Neural progenitor cell (in vitro differentiated cells): ENCODE measurements at places on chromosomes 2 and 18. TPM values are rescaled to one million over a fixed set of nuclear protein-coding genes. Genes with fewer than 3 reads are reported as not detected.

DNA sequence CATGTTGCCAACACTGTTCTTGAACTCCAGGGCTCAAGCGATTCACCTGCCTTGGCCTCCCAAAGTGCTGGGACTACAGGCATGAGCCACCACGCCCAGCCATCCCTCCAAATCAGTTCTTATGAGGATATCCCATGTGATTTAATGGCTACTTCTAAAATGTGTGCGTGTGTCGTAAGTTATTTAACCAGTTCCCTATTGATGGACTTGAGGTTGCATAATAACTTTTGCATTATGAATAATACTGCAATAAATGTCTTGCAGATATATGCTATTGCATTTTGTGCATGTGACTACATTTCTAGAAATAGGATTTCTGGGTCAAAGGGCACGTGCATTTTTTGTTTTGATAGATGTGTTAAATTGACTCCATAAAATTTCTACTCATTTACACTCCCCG lies 19.0 kb downstream of the DIPK1C start:
- H3K36me3 ChIP-seq, result no peaks in the 10 kb centered on the region
- H3K27ac ChIP-seq, result no peak overlapping the region
- no peak overlapping the region for H3K4me3 ChIP-seq
- H3K4me1 ChIP-seq, result peaks cover 5% of the 10 kb centered on the region

The LYG2 gene
- total RNA-seq, result not detected in 2 replicates

The BOLL gene
- total RNA-seq, result not detected in 2 replicates

The ZNF804A gene
- 0.06 TPM in 1 of 2 replicates, not detected in the other for total RNA-seq

GRCh38 chr2:17497718-17498117 lies 20.5 kb downstream of the RAD51AP2 start:
- H3K27me3 ChIP-seq, result no peaks in the 10 kb centered on the region
- no peak overlapping the region for H3K27ac ChIP-seq
- no peaks in the 10 kb centered on the region for H3K36me3 ChIP-seq
- DNase-seq, result no peak
- no peak overlapping the region for H3K4me3 ChIP-seq

The SULT1C2 gene
- 0.28 and 1.6 TPM in 2 replicates for total RNA-seq

GRCh38 chr2:40760071-40760666 lies 308.3 kb upstream of the SLC8A1 start:
- H3K36me3 ChIP-seq, result no peaks in the 10 kb centered on the region
- H3K4me3 ChIP-seq, result no peak overlapping the region
- H3K27me3 ChIP-seq, result no peaks in the 10 kb centered on the region
- DNase-seq, result peak; percentile 59
- no peak overlapping the region for H3K27ac ChIP-seq

DNA sequence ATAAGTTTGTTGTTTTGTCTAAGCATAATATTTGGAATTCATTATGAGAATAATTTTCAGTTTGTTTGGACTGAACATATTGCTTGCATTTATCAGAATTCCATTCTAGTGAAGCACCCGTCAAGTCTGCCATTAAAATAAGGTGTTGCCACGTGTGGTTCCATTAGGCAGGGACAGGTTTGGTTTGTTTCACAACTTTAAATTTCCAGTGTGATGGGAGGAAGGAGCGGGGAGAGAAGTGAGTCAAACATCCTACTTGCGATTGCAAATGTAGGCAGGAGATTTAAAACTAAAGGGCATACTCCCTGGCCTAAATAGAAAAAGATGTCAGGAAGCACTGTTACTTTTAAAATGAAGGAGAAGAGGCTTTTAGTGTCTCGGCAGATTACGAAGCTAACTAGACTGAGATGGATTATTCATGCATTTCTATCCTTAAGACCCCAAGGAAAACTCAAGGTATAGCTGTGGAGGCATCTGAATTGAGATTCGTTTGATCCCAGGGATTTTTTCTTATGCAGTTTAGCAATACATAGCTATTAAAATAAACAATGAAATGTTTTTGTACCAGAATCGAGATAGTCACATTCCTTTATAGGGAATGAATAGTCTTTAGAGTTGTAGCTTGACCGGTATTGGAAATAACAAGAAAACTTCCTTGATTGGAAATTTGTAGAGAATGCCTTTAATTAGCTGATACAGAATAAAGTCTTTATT lies 19.8 kb downstream of the GRHL1 start:
- H3K36me3 ChIP-seq, result no peaks in the 10 kb centered on the region
- no peaks in the 10 kb centered on the region for H3K27me3 ChIP-seq
- DNase-seq, result no peak
- H3K4me1 ChIP-seq, result peaks cover 46% of the 10 kb centered on the region
- H3K4me3 ChIP-seq, result no peak overlapping the region
- H3K27ac ChIP-seq, result peak overlapping the region; percentile 72

- no peak for DNase-seq
- H3K4me1 ChIP-seq, result no peaks in the 10 kb centered on the region
- no peak overlapping the region for H3K4me3 ChIP-seq
- no peaks in the 10 kb centered on the region for H3K36me3 ChIP-seq
Observed at GRCh38 chr2:3641181-3641580, 16.8 kb upstream of the ALLC start.

- DNase-seq, result peak; percentile 50
- no peak overlapping the region for H3K27ac ChIP-seq
- no peaks in the 10 kb centered on the region for H3K36me3 ChIP-seq
- H3K4me3 ChIP-seq, result no peak overlapping the region
Observed at GRCh38 chr2:216404010-216404618, 8.2 kb upstream of the SMARCAL1 start.

GRCh38 chr18:78240101-78240500 lies 739.5 kb upstream of the SALL3 start:
- no peaks in the 10 kb centered on the region for H3K36me3 ChIP-seq
- no peaks in the 10 kb centered on the region for H3K27me3 ChIP-seq
- DNase-seq, result peak; percentile 48
- H3K4me3 ChIP-seq, result no peak overlapping the region
- H3K4me1 ChIP-seq, result peaks cover 39% of the 10 kb centered on the region

DNA sequence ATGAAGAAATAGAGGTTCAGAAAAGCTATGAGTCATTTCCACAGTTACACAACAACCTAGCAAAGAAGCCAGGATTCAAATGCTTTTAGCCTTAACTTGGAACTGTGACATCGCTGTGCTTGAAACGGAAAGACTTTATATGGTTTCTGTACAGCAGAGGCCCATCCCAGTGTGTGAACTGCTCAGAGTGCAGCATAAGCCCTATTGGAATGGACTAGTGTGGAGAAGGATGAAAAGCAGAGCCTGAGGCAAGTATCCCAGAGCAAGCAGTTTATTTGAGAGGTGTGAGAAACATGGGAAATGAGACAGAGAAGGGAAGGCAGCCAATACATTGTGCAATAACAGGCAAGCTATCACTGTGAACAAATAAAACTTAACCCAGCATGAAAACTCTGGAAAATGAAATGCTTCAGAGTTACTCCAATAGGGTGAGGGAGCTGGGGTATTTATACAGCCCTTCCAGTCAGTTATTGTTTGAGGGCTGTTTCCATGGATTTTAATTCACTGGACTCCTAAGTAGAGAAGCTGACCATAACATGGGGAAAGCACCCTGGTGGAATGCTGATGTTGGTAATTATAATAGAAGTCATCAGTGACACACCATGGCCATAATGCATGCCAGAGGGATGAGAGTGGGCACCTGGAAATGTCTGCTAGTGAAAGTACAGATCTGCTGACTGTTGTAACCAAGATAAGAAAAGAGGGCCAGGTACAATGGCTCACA lies 254.0 kb upstream of the POU3F3 start:
- no peak overlapping the region for H3K4me3 ChIP-seq
- no peaks in the 10 kb centered on the region for H3K36me3 ChIP-seq
- no peaks in the 10 kb centered on the region for H3K27me3 ChIP-seq
- DNase-seq, result no peak

The DSC3 gene
- 1.2 and 1.8 TPM in 2 replicates for total RNA-seq

DNA sequence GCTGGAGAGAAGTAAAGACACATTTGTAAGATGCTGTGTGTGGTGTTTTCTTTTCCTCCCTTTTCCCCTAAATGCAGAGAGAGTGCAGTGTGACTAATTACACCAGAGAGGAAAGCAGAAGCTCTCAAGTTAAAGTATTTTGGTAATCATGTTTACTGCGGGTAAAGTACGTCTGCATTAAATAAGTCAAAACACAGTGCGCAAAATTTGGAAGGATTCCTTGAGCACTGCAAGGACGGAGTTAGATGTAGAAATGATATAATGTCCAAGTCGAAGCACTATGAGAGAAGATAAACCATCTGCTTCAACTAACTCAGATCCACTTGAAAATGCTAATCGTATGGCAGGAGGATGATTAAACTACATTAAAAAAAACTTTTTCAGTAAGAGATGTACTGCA lies 766.5 kb downstream of the RNF144A start:
- no peak for DNase-seq
- H3K27ac ChIP-seq, result no peak overlapping the region
- no peaks in the 10 kb centered on the region for H3K4me1 ChIP-seq
- H3K4me3 ChIP-seq, result no peak overlapping the region
- H3K36me3 ChIP-seq, result no peaks in the 10 kb centered on the region
- H3K27me3 ChIP-seq, result no peaks in the 10 kb centered on the region

GRCh38 chr2:230891509-230891908 lies 26.8 kb downstream of the ITM2C start:
- no peaks in the 10 kb centered on the region for H3K27me3 ChIP-seq
- no peaks in the 10 kb centered on the region for H3K36me3 ChIP-seq
- peaks cover 19% of the 10 kb centered on the region for H3K4me1 ChIP-seq
- H3K27ac ChIP-seq, result no peak overlapping the region

DNA sequence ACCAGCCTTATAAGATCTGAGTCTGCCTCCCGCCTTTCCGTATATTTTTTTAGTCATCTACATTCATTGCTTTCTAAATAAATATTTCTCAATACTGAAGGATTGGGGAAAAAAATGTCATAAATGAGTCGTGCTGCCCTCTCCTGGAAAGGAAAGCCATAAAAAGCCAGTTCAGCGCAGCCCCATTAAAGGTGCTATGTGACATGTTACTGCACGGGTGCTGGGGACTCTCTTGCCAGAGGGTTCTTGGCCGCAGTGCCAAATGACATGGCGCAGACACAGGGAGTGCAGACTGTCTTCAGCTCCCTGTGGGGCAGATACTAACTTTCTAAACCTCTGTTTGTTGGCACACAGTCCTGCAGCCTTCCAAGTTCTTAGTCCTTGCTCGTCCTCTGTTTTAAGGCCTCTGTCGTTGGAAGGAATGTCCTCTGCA lies 53.7 kb upstream of the MAP3K20 start:
- no peak for DNase-seq
- H3K27me3 ChIP-seq, result no peaks in the 10 kb centered on the region
- H3K4me1 ChIP-seq, result no peaks in the 10 kb centered on the region
- H3K27ac ChIP-seq, result no peak overlapping the region
- H3K4me3 ChIP-seq, result no peak overlapping the region
- H3K36me3 ChIP-seq, result no peaks in the 10 kb centered on the region

DNA sequence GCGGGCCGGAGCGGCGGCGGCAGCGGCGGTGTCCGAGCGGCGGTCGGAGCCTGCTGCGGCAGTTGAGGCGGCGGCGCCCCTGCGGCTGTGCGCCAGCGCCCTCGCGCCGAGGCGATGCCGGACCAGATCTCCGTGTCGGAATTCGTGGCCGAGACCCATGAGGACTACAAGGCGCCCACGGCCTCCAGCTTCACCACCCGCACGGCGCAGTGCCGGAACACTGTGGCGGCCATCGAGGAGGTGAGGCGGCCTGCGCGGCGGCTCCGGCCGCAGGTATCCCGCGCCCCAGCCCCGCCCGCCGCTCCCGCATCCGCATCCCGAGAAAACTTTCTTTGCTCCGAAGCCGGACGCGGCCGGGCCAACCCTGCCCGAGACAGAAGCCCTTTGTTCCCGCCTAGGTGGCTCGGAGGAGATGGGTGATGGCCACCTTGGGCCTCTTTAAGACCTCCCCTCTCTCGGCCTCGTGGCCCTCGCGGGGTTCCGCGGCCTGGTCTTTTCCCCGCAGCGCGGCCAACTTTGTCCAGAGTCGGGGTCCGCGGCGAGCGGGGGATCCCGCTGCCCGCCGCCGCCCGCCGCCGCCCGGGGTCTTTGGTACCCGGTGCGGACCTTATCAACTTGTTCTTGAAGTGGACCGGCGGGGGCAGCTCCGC lies 504 bp downstream of the ASAP2 start:
- peaks cover 28% of the 10 kb centered on the region for H3K27me3 ChIP-seq
- no peak for DNase-seq
- no peak overlapping the region for H3K27ac ChIP-seq

The PROM2 gene
- 0.95 and 2.4 TPM in 2 replicates for total RNA-seq

- no peaks in the 10 kb centered on the region for H3K36me3 ChIP-seq
- no peak for DNase-seq
- H3K27me3 ChIP-seq, result no peaks in the 10 kb centered on the region
- no peak overlapping the region for H3K27ac ChIP-seq
- peaks cover 7% of the 10 kb centered on the region for H3K4me1 ChIP-seq
Observed at GRCh38 chr18:9852266-9853081, 33.3 kb upstream of the TXNDC2 start.

The ABCG5 gene
- total RNA-seq, result not detected in 2 replicates

- no peak for DNase-seq
- H3K27me3 ChIP-seq, result no peaks in the 10 kb centered on the region
- no peaks in the 10 kb centered on the region for H3K36me3 ChIP-seq
- H3K4me3 ChIP-seq, result no peak overlapping the region
- H3K27ac ChIP-seq, result no peak overlapping the region
Observed at GRCh38 chr2:130882111-130882690, 45.5 kb downstream of the ARHGEF4 start.

- peaks cover 7% of the 10 kb centered on the region for H3K4me1 ChIP-seq
- no peak for DNase-seq
- no peak overlapping the region for H3K4me3 ChIP-seq
- H3K27me3 ChIP-seq, result no peaks in the 10 kb centered on the region
- no peak overlapping the region for H3K27ac ChIP-seq
Observed at GRCh38 chr2:10407432-10407831, 40.7 kb downstream of the ODC1 start.
